CD4-positive, alpha-beta T cell (primary cell): ENCODE measurements at places on chromosomes 11 and 22.

DNA sequence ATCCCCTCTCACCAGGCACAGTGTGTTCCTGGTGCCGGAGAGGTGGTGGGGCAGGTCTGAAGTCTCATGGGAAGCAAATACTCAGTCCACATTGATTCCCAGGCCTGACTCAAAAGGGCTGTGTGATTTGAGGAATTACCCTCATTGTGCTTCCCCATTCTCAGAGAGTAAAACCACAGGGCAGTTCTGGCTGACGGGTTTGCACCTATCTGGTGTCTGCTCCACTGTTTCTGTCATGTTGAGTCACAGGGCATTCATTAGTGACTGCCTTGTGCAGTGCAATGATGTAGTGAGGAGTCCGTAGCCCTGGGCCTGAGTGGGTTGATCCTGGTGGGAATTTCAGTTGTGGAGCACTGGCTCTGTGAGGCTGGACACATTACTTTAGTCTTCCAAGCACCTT, 85.2 kb upstream of the ARHGAP20 start:
- DNase-seq, result peak; percentile 26

DNA sequence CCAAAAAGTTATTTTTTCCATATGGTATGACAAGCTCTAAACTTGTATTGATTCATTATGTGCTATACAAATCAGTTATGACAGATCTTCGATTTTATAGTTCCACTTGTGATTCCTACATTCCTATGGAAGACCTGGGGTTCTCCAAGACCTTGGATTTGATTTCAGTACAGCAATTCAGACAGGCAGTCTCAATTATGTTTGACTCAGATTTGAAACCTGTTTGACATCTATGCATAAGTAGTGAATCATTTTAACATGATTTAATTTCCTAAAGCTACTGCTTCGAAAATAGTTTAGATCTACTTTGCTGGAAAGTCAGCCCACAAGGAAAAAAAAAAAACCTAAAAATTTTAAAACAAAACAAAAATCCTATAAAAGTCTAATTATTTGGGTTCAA, 820.4 kb downstream of the LUZP2 start:
- DNase-seq, result no peak

- no peak for DNase-seq
These were observed 12.1 kb downstream of the RNH1 start for GRCh38 chr11:494761-495536.

DNA sequence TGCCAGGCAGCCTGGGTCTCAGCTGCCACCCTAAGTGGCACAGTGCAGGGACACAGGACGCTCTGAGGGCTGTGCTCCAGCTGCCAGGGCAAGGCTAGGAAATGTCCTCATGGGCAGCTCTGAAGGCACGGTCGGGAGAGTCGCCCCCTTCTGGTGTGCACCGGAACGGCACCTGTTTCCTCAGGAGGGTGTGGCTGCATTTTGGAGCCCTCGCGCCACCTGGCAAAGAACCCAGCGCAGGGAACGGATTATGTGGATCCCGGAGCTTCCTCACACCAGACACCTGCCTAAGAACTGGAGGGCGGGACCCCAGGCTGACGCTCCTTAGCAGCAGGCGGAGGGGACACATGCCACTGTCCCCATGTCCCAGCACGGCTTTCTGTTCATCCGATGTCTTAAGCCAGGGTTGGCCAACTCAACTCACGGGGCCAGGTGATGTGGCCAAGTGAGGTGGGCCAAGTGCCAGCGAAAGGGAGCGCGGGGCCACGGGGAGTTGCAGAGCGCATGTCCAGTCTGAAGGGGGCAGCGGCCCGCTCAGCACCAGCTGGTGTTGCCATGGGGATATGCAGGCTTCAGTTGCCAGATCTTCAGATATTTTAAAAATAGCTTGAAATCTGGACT, 5.1 kb upstream of the SLC22A8 start:
- DNase-seq, result no peak

- DNase-seq, result no peak
These were observed 23.7 kb downstream of the RSPH14 start for GRCh38 chr22:23117891-23118646.

GRCh38 chr22:49727881-49728569, 99.6 kb downstream of the BRD1 start:
- no peak for DNase-seq

GRCh38 chr22:36056980-36057379, 28.4 kb upstream of the RBFOX2 start:
- no peak for DNase-seq

DNA sequence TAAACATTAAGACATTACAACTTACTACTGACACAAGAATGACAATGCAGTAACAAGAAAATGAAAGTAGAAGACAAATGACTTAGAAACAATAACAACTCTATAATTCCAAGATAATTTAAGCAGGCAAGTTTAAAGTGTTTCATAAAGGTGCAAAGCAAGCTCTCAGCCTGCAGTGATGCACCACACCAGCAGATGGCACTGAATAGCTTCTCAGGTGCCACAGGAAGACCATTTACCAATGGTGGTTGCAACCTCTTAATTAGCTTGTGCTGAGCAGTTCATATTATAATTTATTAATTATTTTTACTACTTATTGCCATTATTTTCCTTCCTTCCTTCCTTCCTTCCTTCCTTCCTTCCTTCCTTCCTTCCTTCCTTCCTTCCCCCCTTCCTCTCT, 60.6 kb downstream of the NXPE2 start:
- DNase-seq, result no peak

GRCh38 chr11:70167723-70168404, 35.2 kb upstream of the FADD start:
- DNase-seq, result no peak

DNA sequence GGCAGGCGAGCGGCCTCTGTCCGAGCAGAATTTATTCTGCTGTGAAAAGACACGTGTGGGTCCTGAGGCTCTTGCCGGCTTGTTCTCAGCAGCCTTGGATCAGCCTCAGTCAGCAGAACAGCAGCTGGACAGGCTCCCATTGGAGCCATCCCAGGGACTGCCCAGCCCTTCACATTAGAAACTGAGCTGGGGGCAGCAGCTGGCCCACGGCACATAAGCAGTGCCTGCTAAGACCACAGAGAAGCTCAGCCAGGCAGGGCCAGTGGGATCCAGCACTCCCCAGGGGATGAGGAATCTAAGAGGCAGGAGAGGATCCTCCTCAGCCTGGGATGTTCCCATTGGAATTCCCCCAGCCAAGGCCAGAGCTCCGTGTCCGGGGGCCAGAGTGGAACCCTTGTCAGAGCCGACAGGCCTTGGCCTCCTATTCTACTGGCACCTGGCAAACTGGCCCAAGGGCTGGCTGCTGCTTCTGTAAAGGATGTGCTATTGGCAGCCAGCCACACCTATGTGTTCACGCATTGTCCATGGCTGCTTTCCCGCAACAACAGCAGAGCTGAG, 18.2 kb downstream of the RTN4R start:
- DNase-seq, result no peak

DNA sequence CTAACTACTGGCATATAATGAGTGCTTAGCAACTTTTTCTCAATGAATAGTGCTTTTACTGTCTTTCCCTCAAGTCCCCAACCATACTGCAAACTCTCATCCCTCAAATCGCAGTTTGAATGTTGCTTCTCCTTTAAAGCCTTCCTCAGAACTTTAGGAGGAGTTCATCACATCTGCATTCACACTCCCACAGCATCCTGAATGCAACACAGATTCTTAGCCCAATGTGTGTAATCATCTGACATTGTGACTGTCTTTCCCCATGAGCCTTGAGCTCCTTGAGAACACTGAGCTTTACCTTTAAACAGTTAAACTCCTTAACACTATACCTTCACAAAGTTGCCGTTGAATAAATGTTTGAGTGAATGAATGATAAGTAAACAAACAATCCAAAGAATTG, 81.7 kb upstream of the FAM181B start:
- DNase-seq, result no peak

GRCh38 chr11:106608677-106609076, 409.6 kb downstream of the GUCY1A2 start:
- DNase-seq, result no peak

GRCh38 chr11:91981995-91982394, 242.6 kb upstream of the FAT3 start:
- DNase-seq, result no peak

- DNase-seq, result no peak
These were observed 17.2 kb upstream of the CD59 start for GRCh38 chr11:33753304-33753967.

- no peak for DNase-seq
These were observed 16.8 kb downstream of the ALG12 start for GRCh38 chr22:49901457-49901856.

DNA sequence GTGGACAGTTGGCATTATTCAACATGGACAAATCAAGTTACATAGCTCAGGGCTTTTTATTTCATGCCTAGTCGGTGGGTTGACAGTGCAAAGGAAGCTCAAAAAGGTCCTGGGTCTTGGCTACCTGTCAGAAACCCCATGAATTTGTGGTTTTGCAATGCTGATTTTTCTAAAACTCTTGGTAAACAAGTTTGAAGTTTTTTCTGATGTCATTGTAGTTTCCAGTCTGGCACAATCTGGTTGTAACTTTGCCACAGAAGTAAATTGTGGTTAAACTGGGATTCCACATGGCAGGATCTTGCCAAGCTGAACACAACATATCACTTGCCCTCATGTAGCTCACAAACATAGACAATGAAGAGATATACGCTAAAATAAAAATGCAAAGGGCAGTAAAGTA, 100.8 kb downstream of the EHF start:
- no peak for DNase-seq

- no peak for DNase-seq
These were observed 16.5 kb downstream of the SCYL1 start for GRCh38 chr11:65541093-65541982.

DNA sequence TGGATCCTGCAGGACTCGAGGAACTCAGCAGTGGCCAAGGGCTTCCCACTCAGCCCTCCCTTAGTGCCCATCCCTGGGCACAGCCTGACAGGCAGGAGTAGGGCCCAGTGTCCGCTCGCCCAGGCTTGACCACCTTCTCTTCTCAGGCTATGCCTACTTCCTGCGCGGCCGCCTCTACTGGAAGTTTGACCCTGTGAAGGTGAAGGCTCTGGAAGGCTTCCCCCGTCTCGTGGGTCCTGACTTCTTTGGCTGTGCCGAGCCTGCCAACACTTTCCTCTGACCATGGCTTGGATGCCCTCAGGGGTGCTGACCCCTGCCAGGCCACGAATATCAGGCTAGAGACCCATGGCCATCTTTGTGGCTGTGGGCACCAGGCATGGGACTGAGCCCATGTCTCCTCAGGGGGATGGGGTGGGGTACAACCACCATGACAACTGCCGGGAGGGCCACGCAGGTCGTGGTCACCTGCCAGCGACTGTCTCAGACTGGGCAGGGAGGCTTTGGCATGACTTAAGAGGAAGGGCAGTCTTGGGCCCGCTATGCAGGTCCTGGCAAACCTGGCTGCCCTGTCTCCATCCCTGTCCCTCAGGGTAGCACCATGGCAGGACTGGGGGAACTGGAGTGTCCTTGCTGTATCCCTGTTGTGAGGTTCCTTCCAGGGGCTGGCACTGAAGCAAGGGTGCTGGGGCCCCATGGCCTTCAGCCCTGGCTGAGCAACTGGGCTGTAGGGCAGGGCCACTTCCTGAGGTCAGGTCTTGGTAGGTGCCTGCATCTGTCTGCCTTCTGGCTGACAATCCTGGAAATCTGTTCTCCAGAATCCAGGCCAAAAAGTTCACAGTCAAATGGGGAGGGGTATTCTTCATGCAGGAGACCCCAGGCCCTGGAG, 3.3 kb upstream of the SMARCB1 start:
- DNase-seq, result no peak

- DNase-seq, result no peak
These were observed 35.5 kb upstream of the CCDC188 start for GRCh38 chr22:20186183-20186870.

GRCh38 chr22:44494497-44494896, 3.5 kb downstream of the RTL6 start:
- no peak for DNase-seq

DNA sequence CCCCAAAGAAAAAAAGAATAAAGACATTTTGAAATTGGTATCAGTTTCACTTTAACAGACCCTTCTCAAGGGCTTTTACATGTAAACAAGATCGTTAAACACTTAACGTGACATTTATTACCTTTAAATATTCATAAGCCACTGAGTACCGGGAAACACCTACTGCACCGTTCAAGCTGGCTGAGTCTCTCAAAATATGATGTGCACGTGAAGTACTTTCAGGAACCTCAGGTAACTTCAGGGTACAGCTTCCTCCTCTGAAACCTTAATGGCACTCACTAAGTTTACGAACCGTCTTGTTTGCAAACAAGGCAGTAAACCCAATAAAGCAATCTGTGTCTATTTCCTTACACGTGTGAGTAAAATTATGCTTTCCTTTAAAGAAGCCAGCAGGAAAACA, 105.5 kb upstream of the TENM4 start:
- DNase-seq, result no peak
